Stimulated activated CD8-positive, alpha-beta memory T cell treated with anti-CD3 and anti-CD28 coated beads, Interleukin-12 subunit alpha, Interleukin-12 subunit beta, amount 100 ng/mL, for 4 hours (primary cell): ENCODE measurements at places on chromosomes 3 and 15.

- no peak for DNase-seq
Measured at GRCh38 chr3:8755564-8756237, 13.7 kb downstream of the OXTR start.

DNA sequence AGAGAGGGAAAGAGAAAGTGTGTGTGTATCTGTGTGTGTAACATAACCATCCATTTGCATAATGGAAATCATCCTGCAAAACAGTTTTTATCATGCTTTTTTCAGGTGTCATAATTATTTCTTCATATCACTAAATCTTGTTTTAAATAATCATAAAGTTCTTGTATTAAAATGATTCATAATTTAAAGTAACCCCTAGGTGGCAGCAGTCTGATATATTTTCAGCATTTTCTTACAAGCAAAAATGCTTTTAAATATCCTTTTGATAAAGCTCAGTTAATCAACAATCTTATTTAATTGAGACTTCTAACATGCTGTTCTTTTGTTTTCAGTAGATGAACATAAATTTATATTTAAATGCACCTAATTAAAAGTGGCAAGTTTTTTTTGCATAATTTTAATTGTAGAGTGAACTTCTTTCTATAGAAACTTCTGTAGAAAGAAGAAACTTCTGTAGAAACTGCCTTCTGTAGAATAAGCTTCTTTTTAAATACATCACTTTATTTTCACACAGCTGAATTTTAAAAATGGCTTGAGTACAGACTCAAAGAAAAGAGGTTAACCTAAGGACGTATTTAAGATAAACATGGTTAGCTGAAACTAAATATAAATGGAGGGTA lies 72.5 kb downstream of the OPA1 start:
- DNase-seq, result no peak

DNA sequence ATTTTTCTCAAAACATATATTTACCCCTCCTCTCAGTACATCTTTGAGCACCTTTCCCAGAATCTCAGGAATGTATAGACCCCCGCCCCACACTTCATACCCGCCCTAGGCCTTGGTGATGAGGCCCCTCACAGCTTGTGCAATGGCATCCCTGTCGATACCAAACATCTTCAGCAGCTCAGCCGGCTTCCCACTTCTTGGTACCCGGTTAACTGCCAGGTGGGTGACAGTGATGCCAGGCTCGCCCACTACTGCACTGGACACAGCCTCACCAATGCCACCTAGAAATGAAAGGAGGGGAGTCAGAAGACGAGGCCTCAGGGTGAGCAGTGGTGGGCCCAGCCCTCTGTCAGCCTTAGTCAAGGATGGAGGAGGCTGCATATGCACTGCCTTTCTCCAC lies 30.2 kb downstream of the TKT start:
- DNase-seq, result no peak

- DNase-seq, result no peak
Measured at GRCh38 chr3:31498791-31499190, 33.9 kb upstream of the STT3B start.

- no peak for DNase-seq
Measured at GRCh38 chr3:74055061-74055460, 430.3 kb upstream of the PDZRN3 start.

DNA sequence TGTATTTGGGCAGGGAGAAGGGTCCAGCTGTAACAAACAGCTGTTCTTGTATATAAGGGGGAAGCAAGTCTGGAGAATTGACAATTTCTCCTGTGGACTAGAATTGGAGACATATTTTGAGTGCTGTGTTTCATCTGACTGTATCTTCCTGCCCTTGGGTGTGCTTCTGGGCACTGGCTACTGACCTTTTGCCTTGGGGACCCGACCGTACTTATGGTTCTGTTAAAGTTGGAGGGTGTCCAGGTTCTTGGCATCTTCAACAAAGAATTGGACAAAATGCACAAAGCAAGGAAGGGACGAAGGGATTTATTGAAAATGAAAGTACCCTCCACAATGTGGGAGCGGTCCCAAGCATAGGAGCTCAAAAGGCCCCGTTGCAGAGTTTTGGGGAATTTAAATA lies 31.0 kb downstream of the MAP2K1 start:
- DNase-seq, result no peak

DNA sequence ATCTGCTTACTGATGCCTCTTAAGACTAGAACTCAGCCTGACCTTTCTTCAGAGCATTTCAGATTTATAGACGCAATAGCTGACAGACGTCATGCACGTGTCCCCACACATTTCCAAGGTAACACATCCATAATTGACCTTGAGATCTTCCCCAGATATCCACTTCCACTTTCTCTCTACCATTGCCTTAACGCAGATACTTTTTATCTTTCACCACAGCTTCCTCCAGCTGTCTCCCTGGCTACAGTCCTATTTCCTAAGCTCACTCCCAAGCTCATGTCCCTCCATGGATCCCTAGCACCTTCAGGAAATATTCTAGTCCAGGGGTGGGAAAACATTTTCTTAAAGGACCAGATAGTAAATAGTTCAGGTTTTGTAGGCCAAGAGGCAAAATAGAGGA lies 173.0 kb upstream of the MITF start:
- DNase-seq, result no peak

DNA sequence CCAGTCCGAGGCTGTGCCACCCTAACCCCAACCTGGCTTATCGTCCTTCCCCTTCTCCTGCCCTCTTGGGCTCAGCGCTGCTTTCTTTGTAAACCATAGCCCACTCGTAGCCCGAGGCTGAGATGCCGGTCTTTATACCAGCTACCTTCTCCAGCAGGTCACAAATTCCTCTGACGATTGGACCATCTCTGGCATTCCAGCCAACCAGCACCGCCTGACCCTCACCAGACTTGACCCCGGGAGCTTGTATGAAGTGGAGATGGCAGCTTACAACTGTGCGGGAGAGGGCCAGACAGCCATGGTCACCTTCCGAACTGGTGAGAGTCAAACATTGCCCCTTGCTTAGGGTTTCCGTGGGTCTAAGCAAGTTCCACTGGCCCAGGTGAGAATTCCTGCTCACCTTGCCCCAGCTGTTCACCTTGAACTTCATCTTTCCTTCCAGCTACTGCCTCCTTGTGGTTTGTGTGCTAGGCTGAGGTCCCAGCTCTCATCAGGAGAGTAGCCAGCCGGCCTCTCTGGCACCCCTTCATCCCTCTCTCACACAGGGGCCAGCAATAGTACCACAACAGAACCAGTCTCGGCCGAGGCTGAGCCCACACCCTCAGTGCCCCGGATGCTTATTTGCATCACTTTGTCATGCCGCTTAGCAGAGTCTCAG lies 66.7 kb downstream of the BOC start:
- DNase-seq, result no peak

- no peak for DNase-seq
Measured at GRCh38 chr3:32480604-32481003, 22.0 kb downstream of the CMTM6 start.

DNA sequence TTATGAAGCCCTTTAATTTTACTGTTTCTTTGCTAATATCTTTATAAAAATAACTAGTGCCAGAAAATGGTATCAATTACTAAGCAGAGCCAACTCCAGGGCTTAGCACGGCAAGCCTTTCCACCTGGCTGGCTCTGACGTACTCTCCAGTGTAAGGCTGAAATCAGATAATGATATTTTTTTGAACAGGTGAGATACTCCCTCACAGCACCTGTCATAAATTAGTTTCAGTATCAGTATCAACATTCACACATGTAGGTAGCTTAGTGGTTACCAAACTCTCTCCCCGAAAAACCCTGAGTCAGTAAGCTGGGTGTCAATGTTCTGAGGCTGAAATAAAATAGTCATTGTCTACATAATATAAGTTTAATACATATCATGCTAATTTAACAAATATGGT lies 710.1 kb downstream of the SQOR start:
- DNase-seq, result no peak

GRCh38 chr15:81765816-81766215 lies 280.0 kb downstream of the MEX3B start:
- DNase-seq, result no peak

GRCh38 chr3:104906001-104906639 lies 460.6 kb upstream of the ALCAM start:
- no peak for DNase-seq

DNA sequence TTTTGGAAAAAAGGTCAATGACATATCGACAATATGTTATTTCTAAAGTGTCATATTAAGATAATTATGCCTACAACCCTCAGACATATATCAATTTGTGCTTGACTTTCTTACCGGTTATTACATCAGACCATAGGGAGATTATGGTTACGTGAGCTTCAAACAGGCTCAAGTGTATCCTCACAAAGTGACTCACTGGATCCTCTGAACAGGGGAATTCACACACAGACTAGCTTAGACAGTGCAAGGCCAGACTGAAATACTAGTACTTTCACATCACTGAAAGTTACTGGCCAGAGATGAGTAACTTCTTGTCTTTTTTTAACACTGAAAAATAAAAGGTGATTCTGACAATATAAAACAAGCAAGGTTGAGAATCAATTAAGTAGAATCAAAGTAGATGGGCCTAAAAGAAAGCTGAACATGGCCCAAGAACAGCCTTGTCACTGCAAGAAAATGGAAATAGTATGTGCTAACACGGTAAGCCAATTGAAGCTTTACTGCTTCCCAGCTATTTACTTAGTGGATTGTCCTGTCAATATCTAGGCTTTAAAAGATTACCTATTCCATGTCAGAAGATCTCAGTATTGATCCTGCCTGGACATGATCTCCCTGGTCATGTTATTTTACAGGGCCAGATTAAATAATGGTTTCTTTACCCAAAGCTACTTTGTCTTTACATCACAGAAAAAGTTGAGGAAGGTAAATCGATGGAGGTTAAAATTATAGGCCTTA lies 848.6 kb downstream of the ROBO1 start:
- no peak for DNase-seq

GRCh38 chr3:195868866-195869412 lies 39.4 kb downstream of the TNK2 start:
- DNase-seq, result no peak

GRCh38 chr15:28889346-28889745 lies 3.6 kb downstream of the APBA2 start:
- DNase-seq, result no peak

DNA sequence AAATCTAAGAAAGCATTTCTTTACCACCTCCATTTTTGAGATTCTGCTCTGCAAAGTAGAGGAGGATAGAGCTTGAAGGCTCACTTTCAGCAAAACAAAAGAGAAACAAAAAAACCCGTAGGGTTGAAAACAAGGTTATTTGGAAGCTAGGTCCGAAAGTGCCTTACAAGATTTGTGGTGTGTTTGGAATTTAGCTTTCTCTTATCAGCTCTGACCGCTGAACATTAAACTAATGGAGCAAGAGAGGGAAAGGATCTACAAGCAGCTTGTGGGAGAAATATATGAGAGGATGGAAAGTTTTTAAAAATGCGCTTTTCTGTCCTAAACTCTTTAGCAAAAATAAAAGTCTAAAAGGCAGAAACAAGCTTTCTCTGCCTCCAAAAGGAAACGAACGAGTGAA lies 545.5 kb downstream of the NTRK3 start:
- DNase-seq, result no peak

DNA sequence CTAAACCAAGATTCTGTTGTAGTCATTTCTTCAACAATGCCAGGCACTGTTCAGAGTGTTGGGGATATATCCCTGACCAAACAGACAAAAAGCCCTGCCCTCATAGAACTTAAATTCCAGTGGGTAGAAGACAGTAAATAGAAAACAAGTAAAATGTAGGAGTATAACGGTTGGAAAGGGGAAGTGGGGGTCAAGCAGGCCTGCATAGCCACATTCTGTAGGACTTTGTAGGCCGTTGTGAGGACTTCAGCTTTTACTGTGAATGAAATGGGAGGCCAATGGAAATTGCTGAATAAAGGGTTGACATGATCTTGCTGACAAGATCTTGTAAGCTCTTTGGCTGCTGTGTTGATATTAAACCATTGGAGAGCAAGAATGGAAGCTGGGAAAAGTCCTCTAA lies 1.8 kb downstream of the MRPS11 start:
- DNase-seq, result no peak

- no peak for DNase-seq
Measured at GRCh38 chr3:39362812-39363211, 20.4 kb upstream of the SLC25A38 start.

DNA sequence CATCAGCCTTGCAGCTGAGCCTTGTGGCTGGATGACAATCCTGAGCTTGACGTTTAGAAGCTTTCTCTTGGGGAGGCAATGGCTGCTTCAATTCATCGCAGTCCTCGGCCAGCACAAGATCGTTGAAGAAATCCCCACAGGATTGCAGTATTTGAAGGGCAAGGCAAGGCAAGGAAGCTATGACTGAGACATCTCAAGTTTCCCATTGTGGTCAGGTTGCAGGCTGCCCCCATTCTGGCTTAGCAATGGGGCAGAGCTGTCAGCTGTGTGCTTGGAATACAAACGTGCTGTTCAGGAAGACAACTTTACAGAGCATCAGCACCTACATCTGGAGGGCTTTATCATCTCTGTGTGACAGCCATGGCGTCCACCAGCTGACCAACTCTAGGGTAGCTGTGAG lies 275.9 kb upstream of the TBL1XR1 start:
- DNase-seq, result no peak

- no peak for DNase-seq
Measured at GRCh38 chr3:74537857-74538256, 76.6 kb downstream of the CNTN3 start.

DNA sequence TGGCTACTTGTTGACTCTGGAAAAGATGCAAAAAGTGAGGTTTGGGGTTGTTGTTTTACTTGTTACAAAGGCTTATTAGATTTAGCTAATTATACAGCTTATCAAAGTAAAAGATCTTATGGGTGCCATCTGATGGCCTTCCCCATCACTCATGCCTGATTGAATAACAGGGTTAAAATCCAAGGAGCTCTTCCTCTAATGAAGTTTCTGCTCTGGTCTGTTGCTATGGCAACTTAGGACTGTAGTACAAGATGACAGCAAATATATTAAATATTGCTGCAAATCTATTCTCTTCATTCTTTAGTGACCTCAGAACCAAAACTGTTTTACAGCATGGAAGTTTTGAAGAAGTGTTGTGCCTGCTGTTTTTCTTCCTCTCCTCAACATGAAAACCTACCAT lies 45.6 kb upstream of the SRGAP3 start:
- no peak for DNase-seq

DNA sequence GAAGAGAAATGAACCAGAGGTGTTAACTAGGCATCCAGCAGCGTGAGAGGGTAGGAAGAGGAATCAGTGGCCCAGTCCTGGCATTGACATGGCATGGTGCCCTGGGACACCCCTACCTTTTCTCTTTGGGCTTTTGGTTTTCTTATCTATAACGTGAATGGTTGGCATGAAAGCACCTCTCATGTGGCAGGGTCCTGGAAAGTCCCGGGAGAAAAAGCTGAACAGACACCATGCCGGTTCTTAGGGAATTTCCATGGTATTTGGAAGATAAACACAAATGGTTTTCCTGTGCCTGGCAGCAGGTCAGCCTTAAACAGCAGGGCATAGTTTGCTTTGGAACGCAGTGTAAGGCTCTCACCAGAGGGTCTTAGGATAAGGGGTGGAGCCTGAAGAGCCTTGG lies 15.4 kb downstream of the ARNT2 start:
- no peak for DNase-seq

- no peak for DNase-seq
Measured at GRCh38 chr3:123039178-123039577, 11.6 kb upstream of the SEMA5B start.

DNA sequence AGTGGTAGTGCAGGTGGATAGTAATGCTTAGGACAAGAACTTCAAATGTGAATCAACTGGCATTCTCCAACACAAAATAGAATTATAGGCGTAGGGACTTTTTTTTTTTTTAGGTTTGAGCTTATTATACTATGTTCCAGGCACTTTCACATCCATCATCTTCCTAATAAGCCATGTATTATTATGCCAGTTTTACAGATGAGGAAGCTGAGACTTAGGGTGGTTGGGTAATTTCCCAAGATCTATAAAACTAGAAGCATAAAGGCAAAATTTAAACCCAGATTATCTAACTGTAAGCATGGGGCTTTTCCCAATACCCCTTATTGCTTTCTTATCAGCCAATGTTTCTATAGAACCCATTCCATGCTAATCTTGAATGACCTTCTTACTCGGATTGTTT lies 75.1 kb upstream of the ETV5 start:
- DNase-seq, result no peak
